ENCODE measurements at places on chromosomes 7 and 10.

- DNase-seq: no peak
Measured at GRCh38 chr10:52485462-52485861, 171.4 kb downstream of the DKK1 start.

DNA sequence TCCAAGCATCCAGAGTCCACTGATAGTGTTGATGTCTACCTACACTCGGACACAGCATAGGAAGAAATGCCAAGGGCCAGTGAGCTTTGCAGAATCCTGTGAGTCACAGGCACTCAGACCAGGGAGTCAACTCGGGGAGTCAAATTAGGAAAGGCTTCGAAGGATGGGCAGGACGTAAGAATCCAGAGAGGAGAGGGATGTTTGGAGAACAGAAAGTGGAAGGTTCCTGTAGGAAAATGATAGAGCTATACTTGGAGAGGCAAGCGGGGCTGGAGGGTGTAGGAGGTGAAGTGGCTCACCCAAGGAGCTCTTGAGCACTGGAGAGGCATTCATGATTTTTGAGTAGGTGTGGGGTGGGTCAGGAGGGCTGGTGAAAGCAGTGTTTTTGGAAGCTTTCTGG is 3.0 kb downstream of the ZYX start:
- no peak for DNase-seq

DNA sequence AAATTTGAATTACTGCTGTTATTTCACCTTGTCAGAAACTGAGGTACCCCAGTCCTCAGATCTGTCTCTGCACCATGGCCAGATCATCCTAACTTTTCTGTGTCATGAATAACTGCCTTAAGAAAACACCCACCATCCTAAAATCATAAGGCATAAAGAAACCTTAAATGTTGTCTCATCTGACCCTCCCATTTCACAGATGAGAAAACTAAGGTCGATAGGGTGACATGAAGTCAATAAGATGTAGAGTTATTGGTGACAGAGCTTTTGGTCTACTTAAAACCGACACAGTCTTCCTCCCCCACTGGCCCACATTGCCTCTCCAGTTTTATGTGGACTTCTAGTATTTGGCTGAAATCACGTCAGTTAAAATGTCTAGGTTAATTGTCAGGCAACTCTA is 101.5 kb upstream of the PDCD4 start:
- DNase-seq: no peak

- peak; percentile 80 for DNase-seq
Measured at GRCh38 chr7:99312316-99313203, 13.1 kb upstream of the ARPC1A start.

GRCh38 chr10:79101560-79102497 is 33.1 kb downstream of the ZMIZ1 start:
- DNase-seq: peak; percentile 43

GRCh38 chr10:12419262-12419847 is 70.0 kb downstream of the CAMK1D start:
- DNase-seq: no peak

- no peak for DNase-seq
Measured at GRCh38 chr10:24254180-24254579, 45.2 kb downstream of the KIAA1217 start.

DNA sequence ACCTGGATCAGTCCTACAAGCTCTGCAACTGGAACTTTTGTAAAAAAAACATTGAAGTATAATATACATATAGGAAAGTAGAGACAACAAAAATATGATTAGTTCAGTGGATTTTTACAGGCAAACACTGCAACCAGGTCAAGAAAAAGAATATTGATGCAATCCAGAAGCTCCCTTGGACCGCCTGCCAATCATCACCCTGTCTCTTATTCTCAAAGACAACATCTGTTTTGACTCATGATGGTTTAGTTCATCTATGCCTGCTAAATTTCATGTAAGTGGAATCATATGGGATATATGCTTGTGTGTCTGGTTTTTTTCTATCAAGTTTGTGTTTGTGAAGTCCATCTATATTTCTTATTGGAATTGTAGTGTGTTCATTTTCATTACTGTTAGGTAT is 7.7 kb upstream of the HYCC1 start:
- DNase-seq: no peak

- DNase-seq: no peak
Measured at GRCh38 chr10:6198171-6198570, 4.6 kb upstream of the PFKFB3 start.

DNA sequence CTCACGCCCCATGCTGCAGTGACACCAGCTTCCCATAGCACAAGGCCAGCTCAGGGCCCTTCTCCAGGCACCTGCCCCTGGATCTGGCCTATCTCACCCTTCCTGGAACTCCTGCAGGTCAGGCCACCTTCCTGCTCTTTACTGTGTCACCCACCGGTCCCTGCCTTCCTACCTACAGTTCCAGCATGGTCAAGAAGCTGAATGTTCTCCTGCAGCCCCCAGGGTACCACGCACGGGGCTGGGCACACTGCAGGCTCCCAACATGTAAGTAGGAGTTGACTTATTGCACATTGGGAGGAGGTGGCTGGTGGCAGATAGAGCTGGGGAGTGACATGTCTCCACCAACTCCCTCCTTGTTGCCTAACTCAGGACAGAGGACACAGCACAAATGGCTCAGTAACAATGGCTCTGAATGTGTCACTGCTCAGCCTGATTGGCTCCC is 14.5 kb downstream of the ITPRIP start:
- no peak for DNase-seq

- peak; percentile 78 for DNase-seq
Measured at GRCh38 chr10:80046629-80047441, 31.6 kb upstream of the TMEM254 start.

- DNase-seq: no peak
Measured at GRCh38 chr7:34222722-34223121, 317.4 kb downstream of the BMPER start.

GRCh38 chr10:8045726-8046494 is 8.6 kb upstream of the GATA3 start:
- DNase-seq: no peak

- DNase-seq: no peak
Measured at GRCh38 chr10:32459051-32459698, 13.2 kb downstream of the CCDC7 start.

DNA sequence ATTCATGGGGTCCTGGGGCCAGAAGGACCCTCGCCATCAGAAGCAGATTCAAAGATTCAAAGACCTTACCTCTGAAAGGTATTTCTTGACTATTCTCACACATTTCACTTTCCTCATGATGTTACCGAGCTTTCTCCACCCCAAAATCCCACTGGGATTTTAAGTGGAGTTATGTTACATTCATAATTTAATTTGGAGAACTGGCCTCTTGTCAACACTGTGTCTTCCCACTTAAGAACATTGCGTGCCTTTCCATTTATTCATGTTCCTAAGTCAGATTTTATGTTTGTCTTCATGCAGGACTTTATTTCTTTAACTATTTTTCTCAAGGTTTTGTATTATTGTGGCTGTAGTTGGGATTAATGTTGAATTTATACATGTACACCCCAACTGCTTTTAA is 123.5 kb upstream of the BMPER start:
- DNase-seq: no peak

GRCh38 chr7:50145801-50146338 is 52.8 kb upstream of the ZPBP start:
- DNase-seq: no peak

GRCh38 chr7:91162436-91162835 is 101.8 kb upstream of the FZD1 start:
- DNase-seq: no peak

DNA sequence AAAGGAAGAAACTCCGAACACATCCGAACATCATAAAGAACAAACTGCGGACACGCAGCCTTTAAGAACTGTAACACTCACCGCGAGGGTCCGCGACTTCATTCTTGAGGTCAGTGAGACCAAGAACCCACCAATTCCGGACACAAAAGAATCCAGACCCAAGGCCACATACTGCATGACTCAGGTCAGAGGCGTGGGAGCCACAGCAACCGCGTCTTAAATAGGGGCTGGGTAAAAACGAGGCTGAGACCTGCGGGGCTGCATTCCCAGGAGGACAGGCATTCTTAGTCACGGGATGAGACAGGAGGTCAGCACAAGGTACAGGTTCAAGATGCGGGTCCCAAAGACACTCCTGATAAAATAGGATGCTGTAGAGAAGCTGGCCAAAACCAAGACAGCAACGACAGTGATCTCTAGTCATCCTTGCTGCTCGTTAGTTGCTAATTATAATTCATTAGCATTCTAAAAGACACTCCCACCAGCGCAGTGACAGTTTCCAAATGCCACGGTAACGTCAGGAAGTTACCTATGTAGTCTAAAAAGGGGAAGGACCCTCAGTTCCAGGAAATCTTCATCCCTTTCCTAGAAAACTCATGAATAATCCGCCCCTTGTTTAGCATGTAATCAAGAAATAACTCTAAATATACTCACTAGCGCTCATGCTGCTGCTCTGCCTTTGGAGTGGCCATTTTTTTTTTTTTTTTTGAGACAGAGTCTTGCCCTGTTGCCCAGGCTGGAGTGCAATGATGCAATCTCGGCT is 19.3 kb downstream of the AP5Z1 start:
- DNase-seq: no peak

DNA sequence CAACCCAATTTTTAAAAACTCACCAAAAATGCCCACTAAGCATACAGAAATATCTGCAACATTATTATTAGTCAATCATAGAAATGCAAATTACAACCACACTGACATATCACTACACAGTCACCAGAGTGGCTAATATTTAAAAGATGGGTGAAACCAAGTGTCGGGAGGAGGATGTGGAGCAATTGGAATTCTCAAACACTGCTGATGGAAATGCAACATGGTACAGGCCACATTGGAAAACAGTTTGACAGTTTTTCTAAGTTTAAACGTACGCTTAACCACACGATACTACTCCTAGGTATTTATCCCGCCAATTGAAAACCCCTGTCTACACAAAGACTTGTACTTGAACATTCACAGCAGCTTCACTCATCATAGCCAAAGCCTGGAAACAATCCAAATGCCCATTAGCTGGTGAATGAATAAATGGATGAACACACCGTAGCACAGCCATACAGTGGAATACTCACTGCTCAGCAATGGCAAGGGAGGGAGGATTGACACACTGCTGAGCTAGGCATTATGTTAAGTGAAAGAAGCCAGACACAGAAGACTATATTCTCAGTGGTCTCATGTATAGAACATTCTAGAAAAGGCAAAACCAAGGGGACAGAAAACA is 16.3 kb downstream of the GCK start:
- DNase-seq: no peak

DNA sequence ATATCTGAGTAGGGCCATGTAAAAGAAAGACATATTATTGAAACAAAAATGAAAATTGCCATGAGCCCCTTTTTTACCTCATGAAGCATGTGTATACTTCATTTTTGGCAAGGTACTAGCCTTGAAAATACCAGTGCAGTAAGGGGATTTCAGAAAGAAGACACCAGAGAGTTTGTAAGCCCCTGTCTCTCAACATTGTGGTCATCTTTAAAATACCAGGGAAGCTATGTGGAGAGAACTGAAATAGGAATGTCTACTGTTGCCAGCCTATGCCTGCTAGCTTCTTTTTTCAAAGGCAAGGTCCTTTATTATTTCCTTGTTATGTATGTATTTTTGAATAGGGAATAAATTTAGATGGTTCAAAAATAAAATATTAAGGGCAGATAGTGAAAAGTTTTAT is 57.8 kb downstream of the CASD1 start:
- DNase-seq: no peak

GRCh38 chr10:62058896-62059216 is 157.4 kb downstream of the ARID5B start:
- DNase-seq: no peak

DNA sequence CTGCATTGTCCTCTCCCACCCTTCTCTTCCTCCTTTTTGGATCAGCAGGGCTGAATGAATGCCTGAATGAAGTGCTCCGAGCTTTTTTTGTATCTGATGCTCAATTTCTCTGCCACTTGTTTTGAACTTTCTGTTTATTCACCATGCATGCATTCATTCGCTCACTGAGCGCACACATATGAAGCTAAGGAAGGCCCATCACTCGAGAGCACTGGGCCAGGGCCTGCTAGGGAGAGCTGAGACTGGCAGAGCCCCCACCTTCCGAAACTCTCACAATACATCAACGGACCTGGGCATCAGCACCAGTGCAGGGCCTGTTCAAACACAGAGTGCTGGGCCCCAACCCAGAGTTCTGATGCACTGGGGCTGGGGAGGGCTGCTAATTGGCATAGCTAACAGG is 45.7 kb downstream of the RPS24 start:
- no peak for DNase-seq

DNA sequence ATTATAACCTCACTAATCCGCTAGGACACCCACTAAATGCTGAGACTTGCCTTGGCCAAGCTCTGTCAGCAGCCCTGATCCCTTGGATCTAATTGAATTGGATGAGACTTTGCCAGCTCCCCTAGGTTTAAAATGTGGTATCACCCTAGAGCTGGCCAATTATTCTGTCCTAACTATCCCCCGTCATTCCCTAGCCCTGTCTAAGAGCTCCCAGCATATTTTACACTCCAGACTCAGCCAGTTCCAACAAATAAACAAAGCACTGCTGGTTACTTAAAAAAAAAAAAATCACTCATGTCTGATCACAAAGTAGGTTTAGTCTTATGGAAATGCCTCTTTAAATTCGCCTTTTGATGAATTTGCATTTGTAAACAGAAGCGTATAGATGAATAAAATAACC is 147.9 kb upstream of the EGR2 start:
- DNase-seq: no peak

GRCh38 chr7:134996097-134996550 is 9.8 kb downstream of the AGBL3 start:
- no peak for DNase-seq

- peak; percentile 29 for DNase-seq
Measured at GRCh38 chr10:70169649-70170364, 507 bp downstream of the SAR1A start.

- peak; percentile 9 for DNase-seq
Measured at GRCh38 chr10:28254290-28254985, 48.4 kb downstream of the MPP7 start.

DNA sequence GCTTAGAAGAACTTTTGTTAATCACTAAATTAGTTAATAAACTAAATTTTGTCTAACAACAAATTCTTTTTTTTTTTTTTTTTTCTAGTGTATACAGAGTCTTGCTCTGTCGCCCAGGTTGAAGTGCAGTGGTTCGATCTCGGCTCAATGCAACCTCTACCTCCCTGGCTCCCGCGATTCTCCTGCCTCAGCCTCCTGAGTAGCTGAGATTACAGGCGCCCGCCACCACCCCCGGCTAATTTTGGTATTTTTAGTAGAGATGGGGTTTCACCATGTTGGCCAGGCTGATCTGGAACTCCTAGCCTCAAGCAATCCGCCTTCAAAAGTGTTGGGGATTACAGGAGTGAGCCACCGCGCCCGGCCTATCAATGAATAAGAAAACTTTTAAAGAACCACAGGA is 1.1 kb upstream of the IQUB start:
- no peak for DNase-seq

- DNase-seq: no peak
Measured at GRCh38 chr10:120381931-120382330, 75.1 kb upstream of the PLPP4 start.

GRCh38 chr7:151351967-151352366 is 10.4 kb downstream of the NUB1 start:
- DNase-seq: no peak
